ENCODE measurements at places on chromosomes 3 and 15.

- DNase-seq: peak; percentile 8
Observed at GRCh38 chr3:124707656-124708062, 22.6 kb upstream of the UMPS start.

DNA sequence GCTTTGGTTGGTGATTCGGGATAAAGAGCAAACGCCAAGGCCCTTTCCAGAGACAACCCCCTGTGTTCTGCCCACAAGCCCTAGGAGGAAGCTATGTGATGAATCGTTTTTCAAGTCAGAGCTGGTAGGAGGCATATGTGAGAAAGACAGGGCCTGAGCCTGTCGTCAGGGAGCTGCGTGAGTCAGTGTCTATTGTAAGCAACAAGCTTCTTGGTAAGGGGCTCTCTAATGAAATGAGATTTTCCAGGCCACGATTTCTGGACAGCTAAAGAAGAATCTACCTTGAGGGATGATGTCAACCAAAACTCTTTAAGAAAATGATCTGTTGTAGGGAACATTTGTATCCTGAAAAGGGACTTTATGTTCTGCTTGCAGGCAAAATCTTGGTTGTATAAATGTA, 318.9 kb upstream of the IL12A start:
- no peak for DNase-seq

DNA sequence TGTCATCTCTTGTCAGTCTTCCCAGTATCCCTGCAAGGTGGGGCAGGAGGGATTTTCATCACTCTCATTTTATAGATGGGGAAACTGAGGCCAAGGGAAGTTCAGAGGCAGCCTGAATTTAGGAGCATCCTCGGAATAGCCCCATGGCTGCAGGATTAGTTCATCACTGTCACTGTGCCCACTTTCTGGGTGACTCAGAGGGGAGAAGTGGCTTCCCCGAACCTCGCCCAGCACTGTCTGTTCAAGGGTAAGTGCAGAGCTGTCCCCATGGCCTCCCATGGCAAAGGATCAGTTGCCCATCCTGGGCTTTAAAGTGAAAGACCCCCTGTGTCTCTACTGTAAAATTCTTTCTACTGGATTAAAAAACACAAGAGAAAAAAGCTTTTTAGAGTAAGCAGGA, 60.0 kb upstream of the SEC13 start:
- DNase-seq: peak; percentile 51

DNA sequence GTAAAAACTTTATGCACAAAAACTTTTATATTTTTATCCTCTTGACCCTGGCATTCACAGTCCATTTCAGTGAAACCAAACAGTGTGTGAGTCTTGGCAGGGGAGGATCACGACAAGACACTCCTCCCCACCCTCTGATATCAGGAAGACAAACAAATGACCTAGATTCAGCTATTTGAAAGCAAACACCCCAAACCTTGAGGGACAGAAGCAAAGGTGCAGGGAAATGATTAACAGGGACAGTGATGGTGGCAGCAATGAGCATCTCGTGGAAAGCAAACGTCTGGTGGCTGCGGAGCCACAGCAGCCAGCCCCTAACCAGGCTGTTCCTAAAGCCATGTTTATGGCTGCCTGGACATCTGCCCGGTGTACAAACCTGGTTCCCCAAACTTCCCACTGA, 52.1 kb downstream of the FSIP1 start:
- no peak for DNase-seq

- peak; percentile 46 for DNase-seq
Observed at GRCh38 chr15:41258750-41259471, 27.8 kb downstream of the CHP1 start.

DNA sequence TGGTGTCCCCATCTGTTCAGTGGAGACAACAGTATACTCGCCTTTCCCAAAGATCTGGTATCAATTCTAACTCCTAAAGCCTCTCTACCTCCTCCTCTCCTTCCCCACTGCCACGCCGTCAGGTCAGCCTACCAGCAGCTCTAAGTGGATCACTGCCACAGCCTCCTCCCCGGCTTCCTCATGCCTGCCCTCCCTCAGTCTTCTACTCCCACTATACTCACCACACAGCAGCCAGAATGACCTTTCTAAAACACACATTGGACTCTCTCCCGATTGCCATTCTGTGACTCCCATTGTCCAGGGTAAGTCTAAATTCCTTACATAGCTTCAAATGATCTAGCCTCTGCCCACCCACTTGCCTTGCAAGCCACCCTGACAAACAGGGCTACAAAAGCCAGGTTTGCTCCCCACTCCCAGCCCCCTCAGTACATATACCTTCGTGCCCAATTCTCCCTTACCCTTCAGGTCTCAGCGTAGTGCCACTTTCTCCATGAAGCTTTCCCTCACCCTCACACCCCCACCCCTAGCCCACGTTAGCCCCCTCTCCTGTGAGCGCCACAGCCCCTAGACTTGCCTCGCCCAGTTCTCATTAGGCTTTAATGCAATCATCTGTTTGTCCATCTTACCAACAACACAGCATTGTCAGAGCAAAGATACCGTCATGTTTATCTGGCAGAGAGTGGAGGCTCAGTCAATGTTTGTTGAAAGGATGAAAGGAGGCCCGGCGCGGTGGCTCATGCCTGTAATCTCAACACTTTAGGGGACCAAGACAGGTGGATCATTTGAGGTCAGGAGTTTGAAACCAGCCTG, 9.5 kb upstream of the SEMA7A start:
- DNase-seq: no peak

DNA sequence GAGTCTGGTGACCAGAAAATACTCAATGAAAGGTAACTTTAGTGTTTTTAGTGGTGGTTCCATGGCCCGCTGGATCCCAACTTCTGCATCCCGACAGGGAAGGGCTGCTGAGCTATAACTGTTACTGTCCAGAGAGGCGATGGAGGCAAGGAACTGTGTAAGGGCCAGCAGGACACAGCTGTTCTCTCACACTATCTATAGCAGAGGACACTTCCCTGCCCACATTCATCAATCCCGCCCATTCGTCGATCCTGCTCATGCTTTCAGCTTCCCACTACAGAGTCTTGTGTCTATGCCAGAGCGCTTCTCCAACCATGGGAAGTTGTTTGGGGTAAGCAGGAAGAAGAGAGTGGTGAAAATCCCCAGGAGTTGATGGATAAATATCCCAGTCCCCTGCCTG, 8.4 kb downstream of the COLQ start:
- DNase-seq: peak; percentile 53

DNA sequence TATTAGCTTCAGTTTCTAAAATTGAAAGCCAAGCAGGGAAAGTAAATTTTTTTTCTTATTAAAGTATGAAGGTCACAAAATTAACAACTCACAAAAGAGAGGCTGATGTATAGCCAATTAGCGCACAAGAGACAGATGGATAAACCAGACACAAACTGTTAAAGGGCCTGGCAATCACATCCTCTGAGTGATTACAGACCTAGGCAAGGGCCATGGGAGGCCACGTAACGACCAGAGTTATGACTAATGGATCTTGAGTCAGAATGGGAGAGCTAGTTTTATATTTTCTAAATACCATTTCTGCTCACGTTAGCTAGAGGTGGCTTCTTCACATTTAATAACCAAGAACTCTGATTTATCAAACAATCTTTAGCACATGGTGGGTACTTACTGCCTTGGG, 17.8 kb upstream of the SCAMP5 start:
- DNase-seq: no peak

DNA sequence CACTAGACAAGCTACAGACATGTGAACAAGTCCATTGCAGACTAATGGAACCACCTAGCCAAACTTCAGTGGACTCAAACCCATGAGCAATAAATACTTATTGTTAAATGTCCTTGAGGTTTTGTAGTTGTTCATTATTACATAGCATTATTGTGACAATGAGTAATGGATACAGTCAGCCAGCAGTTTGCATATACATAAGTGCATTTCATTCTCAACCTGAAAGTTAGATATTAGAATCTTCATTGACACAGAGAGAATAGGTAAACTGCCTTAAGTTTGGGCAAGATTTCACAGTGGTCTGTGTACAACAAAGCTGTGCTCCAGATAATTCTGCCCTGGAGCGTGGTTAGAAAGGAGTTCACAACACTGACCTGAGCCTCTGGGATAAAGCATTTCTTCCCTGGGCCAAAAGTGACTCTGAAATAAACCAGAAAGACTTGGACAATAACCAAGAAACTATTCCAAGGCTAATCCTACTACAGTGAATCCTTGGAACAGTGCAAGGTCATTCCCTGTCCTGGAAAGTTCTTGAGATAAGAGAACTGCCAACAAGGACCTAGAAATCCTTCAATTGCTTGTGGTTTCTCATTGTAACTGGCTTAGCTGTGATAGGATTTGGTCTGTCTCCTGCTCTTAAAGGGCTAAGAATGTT, 225.5 kb upstream of the STT3B start:
- DNase-seq: no peak

- peak; percentile 46 for DNase-seq
Observed at GRCh38 chr15:101250341-101250831, 1.5 kb downstream of the CHSY1 start.

DNA sequence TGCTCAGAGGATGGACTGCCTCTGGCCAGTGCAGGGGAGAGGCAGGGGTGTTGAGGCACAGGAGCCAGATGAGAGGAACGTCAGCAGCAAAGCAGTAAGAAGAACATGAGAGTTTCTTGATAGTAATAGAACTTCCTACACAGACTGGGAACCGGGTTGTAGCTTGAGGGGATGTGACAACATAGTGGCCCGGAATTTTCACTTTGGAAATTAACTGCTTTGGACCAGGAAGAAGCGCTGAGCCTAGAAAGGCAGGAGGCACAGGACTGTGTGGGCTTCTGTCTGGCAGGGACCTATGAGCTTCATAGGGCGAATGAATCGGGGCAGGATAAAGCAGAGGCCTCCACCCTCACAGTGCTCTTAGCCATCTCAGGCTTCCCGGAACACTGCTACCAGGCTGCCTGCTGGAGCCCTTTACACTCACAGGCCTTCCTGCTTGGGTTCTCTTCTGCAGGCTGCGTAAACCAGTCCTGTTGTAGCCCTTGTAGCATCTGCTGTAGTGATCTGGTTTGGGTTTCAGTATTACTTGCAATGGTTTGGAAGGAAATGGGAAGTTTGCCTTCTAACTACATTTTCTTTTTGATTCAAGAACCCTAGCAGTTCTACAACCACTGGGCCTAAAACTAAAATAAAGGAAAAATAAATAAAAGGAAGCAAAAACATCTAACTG, 3.3 kb upstream of the ADPGK start:
- no peak for DNase-seq

- DNase-seq: no peak
Observed at GRCh38 chr3:170520996-170521395, 64.9 kb downstream of the SLC7A14 start.

DNA sequence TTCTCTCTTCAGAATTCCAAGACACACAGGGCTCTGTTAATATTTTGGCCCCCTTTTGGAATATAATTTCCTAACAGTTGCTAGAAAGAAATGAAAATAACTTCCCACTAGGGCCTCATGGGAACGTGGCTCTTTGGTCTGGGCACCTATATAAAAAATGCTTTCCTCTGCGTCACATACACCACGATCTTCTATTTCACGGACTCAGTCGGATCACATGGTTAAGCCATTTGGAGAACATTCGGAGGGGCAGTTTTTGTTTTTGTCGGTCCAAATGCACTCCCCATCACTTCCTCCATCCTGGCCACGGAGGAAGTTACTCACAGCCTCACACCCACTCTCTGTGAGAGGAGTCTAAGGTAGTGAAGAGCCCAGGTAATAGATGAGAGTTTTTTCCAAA, 21.0 kb downstream of the TMEM44 start:
- no peak for DNase-seq

DNA sequence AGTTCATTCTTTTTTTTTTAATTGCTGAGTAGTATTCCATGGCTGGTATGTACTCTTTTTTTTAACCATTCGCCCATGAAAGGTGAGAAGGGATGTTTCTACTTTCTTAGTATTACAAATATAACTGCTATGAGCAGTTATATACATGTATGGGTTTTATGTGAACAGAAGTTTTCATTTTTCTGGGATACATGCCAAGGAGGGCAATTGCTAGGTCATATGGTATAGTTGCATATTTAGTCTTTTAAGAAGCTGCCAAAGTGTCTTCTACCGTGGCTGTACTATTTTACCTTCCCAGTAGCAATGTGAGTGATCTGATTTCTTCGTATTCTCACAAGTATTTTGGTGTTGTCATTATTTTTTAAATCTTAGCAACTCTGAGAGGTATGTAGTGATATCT, 11.2 kb upstream of the KLHL40 start:
- DNase-seq: no peak

DNA sequence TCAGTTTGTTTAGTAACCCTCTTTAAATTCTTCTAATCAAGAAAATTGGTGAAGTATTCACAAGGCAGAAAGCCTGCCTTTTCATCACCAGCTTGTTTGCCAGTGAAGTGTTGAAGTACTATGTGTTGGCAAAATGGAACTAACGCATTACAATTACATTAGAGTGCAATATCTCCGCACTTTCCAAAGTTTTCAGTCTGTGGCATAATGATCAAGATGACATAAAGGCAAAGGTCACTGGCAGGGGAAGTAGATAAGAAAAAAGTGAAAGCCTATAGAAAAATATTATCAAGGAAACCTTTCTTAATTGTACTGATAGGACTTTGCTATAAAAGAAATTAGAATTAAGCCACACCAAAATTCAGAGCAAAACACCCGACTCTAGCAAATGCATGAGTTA, 25.0 kb upstream of the TM4SF1 start:
- DNase-seq: no peak
